ENCODE measurements at places on chromosomes 1 and 21.

GRCh38 chr1:71533950-71534349 is 453.1 kb upstream of the ZRANB2 start:
- DNase-seq = no peak

DNA sequence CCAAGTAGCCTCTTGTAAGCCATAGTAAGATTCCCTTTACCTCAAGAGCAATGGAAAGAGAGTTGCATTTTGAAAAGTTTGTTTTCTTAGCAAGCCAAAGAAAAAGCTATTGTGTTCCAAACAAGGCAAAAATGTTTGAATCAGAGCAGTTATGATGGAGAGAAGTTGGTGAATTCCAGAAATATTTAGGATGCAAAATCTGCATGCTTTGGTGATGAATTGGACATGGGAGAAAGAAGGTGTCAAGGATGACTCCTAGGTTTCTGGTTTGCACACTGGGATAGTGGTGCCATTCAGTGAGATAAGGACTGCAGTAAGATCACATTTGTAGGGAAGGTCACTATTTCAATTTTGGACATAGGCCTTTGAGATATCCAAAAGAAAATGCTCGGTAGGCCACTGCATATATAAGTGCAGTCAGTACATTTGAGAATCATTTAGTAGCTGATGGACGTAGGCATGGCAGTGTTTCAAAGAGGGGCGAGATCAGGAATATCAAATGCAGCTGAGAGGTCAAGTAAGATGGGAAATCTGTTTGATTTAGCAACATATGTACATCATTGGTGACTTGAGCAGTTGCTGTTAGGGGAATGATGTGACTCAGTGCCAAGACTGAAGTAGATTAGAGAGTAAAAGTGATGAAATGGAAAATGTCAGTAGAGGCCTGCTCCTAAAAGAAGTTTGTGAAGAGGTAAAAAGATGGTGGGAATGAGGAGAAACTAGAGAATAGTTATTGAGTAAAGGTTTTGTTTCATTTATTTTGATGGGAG is 33.9 kb upstream of the GPR25 start:
- no peak for DNase-seq

GRCh38 chr1:24751833-24752232 is 6.6 kb downstream of the CLIC4 start:
- DNase-seq = no peak

- DNase-seq = no peak
Measured at GRCh38 chr1:119617751-119618691, 30.0 kb downstream of the ZNF697 start.

GRCh38 chr1:23483321-23484252 is at the start of gene ASAP3:
Gene ASAP3, minus strand, starts transcription at chr1:23484179. Its CDS starts 46 bp downstream, at chr1:23484133.
- DNase-seq = no peak

- no peak for DNase-seq
Measured at GRCh38 chr1:218066332-218066731, 218.8 kb upstream of the RRP15 start.

GRCh38 chr1:48115835-48116234 is 106.7 kb upstream of the SLC5A9 start:
- DNase-seq = no peak

DNA sequence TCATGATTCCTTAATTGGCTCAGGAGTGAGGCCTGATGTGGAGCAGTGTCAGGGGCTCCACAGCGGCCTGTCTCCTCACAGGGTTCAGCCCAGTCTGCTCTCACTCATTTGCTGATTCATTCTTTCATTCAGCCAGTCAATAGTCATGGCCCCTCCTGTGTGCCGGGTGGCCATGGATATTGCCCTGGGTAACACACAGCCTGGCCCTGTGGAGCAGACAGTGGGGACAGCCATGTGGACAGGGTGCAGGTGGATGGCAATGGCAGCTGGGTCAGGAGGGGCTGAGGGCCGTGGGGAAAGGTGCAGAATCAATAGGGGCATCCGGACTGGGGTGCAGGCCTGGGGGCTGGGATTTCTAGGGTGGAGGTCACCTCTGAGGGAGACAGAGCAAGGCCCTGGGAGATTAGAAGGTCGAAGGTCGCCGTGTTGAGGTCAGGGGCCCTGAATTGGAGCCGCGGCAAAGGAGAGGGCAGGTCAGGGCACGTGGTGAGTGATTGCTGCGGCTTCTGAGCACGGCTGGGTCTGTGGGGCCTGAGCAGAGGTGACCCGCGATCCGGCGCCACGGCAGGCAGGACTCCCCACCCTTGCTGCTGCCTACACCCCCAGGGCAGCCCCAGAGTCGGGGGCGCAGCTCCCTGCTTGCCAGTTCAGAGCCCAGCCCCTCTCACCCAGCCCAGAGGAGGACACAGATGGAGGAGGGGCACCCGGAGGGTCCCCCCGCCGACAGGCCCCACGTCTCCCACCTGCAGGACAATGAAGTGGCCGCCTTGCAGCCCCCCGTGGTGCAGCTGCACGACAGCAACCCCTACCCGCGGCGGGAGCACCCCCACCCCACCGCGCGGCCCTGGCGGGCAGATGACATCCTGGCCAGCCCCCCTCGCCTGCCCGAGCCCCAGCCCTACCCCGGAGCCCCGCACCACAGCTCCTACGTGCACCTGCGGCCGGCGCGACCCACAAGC is 33.4 kb downstream of the SLC19A1 start:
- no peak for DNase-seq

GRCh38 chr1:66437136-66437401 is 96.9 kb upstream of the SGIP1 start:
- DNase-seq = no peak

Measured in hematopoietic multipotent progenitor cell treated with erythropoietin and hydrocortisone succinate and interleukin-3 and kit ligand, for 17 days (in vitro differentiated cells).